Erythroblast (primary cell): ENCODE measurements at places on chromosomes 5 and 9.

- no peak for DNase-seq
Observed at GRCh38 chr5:156716591-156717380, 133.3 kb upstream of the PPP1R2B start.

- DNase-seq = no peak
Observed at GRCh38 chr9:1013021-1013420, 36.6 kb downstream of the DMRT3 start.

GRCh38 chr9:83385317-83385716, 152.9 kb downstream of the FRMD3 start:
- no peak for DNase-seq

- no peak for DNase-seq
Observed at GRCh38 chr5:61831736-61832135, 474.3 kb upstream of the KIF2A start.

DNA sequence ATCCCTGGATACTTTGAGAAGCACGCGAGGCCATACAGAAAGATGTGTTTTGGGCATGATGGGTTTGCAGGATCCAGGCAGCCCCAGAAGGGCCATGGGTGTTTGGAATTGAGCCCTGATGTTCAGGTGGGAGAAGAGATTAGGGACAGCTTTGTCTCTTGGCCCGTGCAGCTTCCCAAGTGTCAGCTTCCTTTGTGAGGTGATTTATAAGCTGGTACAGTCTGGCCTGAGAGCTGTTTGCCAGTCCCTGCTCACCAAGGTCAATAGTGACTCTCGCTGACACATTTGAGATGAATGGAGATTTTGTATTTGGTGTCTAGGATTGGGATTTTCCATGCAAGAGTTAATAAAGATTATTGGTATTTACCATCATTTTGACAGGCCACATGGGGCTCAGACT, 165.9 kb downstream of the ICE1 start:
- no peak for DNase-seq

- DNase-seq = no peak
Observed at GRCh38 chr9:108709997-108710396, 145.8 kb downstream of the ACTL7B start.

GRCh38 chr9:122016744-122017143, 76.4 kb downstream of the TTLL11 start:
- DNase-seq = no peak

GRCh38 chr5:53556001-53556400, 4.4 kb upstream of the NDUFS4 start:
- DNase-seq = no peak

DNA sequence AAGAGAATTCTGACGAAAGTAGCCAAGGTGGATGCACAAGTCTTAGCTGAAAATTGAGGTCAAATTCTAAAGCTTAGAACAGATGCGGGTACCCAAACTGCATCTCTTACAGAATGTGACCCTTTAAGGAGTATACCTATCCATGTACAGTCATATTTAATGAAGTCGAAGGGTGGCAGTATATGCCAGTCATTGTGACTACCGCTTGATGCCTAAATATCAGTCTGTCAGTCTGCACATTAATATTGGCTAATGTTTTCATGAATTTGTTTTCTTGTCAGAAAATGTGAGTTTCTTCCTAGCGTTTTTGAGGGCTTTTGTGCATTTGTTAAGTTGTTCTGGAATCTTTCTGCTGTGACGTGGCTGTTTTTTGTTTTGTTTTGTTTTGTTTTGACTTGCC, 264.5 kb upstream of the ELAVL2 start:
- no peak for DNase-seq

GRCh38 chr5:141709699-141710267, 27.8 kb upstream of the ARAP3 start:
- no peak for DNase-seq

DNA sequence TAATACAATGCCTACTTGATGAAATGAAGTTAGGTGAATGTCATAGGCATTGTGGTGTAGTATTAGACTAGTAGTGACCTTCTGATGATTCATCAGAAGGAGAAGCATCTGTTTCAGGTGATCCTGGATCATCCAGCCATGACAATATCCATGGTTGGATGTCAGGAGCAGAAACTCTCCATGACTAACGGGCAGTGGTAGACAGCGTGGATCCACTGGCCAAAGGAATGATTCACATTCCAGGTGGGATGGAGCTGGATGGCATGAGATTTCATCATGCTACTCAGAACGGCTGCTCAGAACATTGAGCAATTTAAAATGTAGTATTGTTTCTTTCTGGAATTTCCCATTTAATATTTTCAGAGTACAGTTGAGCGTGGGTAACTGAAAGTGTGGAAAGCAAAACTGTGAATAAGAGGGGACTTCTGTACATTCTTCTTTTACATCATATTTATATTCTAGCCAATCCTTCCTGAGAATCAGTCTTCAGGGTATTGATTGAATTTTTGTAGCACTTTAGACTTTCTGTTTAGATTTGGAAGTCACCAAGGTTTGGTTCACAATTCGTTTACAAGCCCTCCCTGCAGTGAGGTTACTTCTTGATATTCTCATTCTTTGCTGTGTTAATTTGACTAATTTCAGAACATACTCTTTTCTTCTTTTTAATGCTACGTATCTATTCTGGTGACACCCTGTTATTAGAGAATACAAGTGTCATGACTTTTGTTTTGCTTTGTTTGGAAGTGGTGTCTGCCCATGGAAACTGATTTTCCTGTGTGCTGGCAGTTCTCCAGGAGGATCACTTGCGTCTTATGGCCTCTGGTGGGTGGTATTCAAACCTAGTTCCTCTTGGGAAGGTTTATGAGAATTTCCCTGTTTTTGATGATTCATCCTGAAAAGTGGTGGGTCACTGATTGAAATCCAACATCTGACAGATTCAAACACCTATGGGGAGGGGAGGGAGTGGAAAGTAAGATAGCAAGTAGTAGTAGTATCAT, 12.2 kb upstream of the CLINT1 start:
- no peak for DNase-seq

- DNase-seq = peak; percentile 90
Observed at GRCh38 chr5:134411546-134412266, at the start of gene CDKN2AIPNL. Gene CDKN2AIPNL (minus strand): TSS chr5:134411881. CDS start chr5:134411854, 27 bp downstream.

DNA sequence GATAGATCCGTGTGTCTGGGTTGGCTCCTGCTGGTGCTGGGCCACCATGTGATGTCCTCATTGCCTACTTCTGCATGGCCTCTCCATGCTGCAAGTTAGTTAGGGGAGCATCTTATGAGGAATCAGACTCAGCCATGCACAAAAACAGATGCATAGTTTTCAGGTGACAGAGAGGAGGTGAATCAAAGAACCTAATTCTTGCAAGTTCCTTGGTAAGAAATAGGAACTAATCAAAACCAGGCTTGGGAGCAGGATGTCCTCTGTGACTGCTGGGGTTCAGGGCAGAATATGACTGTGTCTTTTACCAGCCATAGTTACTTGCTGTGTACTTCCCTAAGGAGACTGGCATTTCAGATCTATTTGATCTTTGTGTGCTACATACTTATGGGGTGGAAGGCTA, 61.6 kb downstream of the C9orf152 start:
- DNase-seq = no peak

DNA sequence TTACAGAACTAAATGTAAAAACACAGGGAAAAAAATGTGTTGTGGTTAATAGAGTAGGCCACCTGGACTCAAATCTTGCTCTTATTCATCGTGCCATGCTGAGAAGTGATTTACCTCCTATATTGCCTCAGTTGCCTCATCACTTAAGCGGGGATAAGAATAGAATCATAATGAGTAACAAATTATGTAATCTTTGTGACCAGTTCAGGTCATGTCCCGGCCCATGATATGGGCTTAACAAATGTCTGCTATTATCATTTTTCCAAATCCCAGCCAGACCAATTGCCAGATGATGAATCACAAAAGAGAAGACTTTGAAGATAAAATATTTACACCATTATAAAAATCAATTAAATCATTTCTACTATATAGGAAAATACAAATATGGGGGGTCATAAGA, 89.8 kb downstream of the CDH6 start:
- DNase-seq = no peak

- DNase-seq = no peak
Observed at GRCh38 chr9:71812385-71812784, 44.1 kb upstream of the CEMIP2 start.

- no peak for DNase-seq
Observed at GRCh38 chr5:91130759-91131158, 252.4 kb downstream of the ARRDC3 start.

DNA sequence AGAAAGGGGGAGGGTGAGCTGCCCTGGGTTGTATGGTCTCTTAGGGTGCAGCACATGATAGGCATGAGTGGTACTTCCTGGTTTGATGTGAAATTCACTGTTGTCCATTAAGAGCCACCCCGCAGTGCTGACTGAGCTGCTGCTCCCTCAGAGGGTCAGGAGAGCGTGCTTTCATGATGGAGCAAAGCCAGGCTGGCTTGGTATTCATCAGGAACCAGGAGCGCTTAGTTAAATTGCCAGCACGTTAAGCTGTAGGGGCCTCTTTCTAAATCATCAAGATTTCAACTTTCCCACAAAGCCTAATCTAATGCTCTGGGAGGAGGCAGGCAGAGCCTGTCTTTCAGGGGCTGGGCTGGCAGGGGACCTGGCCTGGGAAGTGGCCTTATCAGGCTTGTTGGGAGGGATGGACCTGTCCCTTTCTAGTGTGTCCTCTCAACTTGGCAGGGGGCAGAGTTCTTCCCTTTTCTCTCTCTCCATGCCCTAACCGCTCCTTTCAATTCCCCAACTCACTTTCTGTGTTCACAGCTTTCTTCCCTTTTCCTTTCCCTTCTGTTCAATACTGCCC, 7.9 kb downstream of the CYSTM1 start:
- peak; percentile 30 for DNase-seq

DNA sequence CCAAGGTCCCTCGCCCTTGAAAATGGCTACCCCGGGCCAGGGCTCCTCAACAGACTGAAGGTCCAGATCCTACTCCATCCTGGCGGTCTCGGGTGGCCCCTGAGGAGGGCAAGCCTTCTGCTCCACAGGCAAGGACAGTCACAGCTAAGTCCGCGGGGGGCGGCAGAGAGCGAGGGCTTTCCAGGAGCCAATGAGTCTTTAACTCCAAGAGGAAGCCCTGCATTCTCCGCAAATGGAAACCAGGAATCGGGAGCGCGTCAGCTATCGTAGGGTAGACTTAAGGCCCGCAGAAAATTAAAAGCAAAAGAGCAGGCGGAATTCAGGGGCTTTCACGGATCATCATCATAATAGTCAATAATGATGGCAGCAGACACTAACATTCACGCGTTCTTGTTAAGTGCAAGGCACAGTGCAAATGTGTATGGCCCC, 87.8 kb upstream of the TNFAIP8 start:
- DNase-seq = peak; percentile 93

- no peak for DNase-seq
Observed at GRCh38 chr9:134811079-134811672, 69.4 kb upstream of the FCN2 start.

- no peak for DNase-seq
Observed at GRCh38 chr5:96629774-96630173, 32.4 kb upstream of the CAST start.

- no peak for DNase-seq
Observed at GRCh38 chr9:99445371-99445891, 223.3 kb downstream of the SEC61B start.

- no peak for DNase-seq
Observed at GRCh38 chr5:179865491-179866240, 7.0 kb upstream of the MRNIP start.

DNA sequence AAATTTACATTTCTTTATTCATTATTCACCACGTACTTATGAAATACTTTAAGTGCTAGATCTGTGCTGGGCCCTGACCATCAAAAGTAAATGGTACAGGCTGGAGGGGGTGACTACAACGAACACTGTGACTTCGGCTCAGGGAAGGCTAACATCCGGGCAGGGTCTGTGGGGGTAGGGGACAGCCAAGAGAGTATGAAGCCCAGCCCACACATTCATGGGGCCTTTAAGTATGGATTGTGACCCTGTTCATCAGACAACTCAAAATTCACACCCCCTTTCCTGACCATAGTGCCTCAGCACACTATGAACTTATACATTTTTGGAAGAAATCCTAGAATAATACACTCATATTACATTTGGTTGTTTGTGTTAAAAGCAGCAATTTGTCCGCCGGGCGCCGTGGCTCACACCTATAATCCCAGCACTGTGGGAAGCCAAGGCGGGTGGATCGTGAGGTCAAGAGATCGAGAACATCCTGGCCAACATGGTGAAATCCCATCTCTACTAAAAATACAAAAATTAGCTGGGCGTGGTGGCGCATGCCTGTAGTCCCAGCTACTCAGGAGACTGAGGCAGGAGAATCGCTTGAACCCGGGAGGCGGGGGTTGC, 33.3 kb downstream of the MORN5 start:
- DNase-seq = no peak

- peak; percentile 49 for DNase-seq
Observed at GRCh38 chr9:93183663-93184431, at the start of gene WNK2. Gene WNK2 (plus strand): TSS chr9:93184139. CDS start chr9:93184930, 791 bp downstream.

- no peak for DNase-seq
Observed at GRCh38 chr5:103357636-103358035, 99.1 kb downstream of the MACIR start.

- no peak for DNase-seq
Observed at GRCh38 chr9:110179734-110180133, 28.2 kb downstream of the C9orf152 start.
